Stimulated activated CD8-positive, alpha-beta memory T cell treated with anti-CD3 and anti-CD28 coated beads, Interleukin-7, amount 100 ng/mL, for 1 hour (primary cell): ENCODE measurements at places on chromosomes 3 and 15.

DNA sequence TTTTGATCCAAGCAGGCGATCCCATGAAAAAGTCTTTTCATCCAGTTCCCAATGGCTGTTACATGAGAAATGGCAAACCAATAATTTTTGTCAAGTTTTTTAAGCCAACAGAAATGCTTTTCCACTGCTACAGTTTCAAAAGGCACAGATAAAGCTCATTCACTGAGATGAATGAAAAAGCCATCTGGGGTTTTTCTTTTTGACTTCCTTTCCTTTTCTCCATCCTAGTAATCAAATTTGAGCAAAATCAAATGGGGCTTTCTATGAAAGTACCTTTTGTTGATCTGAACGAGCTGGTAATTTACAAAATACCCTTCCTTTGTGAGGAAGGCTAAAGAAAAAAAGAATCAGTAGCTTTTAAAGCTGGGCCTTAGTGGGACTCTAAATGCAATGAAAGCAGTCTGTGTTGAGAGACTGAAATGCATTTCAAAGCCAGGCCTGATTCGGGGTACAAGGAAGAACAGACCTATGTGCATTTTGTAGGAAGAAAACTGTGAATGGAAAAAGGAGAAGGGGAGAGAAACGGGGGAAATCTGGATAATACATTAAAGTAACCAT, 185.2 kb upstream of the DNAJC19 start:
- no peak for DNase-seq

DNA sequence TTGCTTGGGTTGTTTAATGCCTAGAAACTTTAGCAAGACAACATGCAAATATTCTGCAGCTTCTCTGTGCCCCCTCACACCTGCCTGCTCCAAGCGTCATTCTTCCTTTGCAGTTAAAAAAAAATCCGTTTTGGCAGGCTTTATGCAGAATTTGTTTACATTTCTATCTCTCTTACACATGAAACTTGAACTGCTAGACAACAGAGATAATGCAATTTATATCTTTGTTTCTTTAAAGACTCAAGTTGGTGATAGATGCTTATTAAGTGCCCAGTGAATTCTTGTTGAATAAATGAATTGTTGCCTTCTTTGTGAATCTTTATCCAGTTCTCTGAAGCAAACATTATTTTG, 53.2 kb downstream of the CHST2 start:
- no peak for DNase-seq

GRCh38 chr15:83158393-83158792, 49.2 kb downstream of the HDGFL3 start:
- DNase-seq: no peak

GRCh38 chr3:39915027-39915426, 105.6 kb downstream of the MYRIP start:
- DNase-seq: no peak

GRCh38 chr3:122948408-122948807, 79.2 kb downstream of the SEMA5B start:
- DNase-seq: no peak

DNA sequence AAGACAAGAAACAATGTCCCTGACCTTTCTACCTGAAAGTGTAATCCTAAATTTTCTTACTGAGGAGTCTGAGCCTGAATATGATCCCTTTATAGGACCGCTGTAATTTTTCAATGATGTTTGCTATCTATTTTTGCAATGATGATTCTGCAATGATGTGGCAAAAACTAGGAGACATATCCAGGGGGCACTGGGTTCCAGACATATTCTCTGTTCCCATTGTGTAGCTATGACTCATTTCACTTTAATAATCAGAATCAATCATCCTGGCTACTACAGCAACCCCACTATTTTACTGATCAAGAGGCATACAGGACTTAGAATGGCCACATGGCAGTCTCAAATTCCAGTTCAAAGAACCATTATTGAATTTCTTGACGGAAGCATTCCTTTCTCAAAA, 85.9 kb downstream of the AQR start:
- DNase-seq: no peak

- DNase-seq: no peak
These were observed 43.6 kb upstream of the MGLL start for GRCh38 chr3:127865941-127866340.

GRCh38 chr3:144018776-144019175, 47.2 kb downstream of the DIPK2A start:
- DNase-seq: no peak
